Activated CD4-positive, alpha-beta T cell treated with anti-CD3 and anti-CD28 coated beads for 24 hours (primary cell): ENCODE measurements at places on chromosomes 4 and X.

GRCh38 chrX:97987979-97988378 is 1104.3 kb downstream of the RPA4 start:
- DNase-seq: no peak

- no peak for DNase-seq
These were observed 50.8 kb downstream of the DTHD1 start for GRCh38 chr4:36332023-36332781.

- DNase-seq: no peak
These were observed 6.9 kb downstream of the XAGE1B start for GRCh38 chrX:52509916-52510315.

- DNase-seq: no peak
These were observed 24.3 kb downstream of the LEF1 start for GRCh38 chr4:108144451-108144850.

DNA sequence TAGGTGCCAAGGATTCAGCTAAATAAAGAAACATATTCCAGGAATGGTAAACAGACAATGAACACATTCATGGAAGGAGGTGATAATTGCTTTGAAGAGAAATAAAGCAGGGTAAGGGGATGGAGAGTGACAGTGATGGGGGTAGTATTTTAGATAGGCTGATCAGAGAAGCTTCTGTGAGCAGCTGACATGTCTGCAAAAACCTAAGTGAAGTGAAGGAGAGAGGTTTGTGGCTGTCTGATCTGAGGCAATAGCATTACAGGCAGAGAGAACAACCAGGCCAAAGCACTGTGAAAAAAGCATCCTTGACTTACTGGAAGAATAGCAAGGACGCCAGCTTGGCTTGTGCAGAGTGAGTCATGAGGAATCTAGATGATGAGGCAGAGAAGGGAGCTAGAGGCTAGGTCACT is 271.9 kb upstream of the GATB start:
- DNase-seq: no peak
